ENCODE measurements at places on chromosomes 11 and 22. TPM values are rescaled to one million over a fixed set of nuclear protein-coding genes. Genes with fewer than 3 reads are reported as not detected.

MYBPC3 gene
- total RNA-seq: 0.11 TPM

CD248 gene
- total RNA-seq: 80.3 TPM

DNA sequence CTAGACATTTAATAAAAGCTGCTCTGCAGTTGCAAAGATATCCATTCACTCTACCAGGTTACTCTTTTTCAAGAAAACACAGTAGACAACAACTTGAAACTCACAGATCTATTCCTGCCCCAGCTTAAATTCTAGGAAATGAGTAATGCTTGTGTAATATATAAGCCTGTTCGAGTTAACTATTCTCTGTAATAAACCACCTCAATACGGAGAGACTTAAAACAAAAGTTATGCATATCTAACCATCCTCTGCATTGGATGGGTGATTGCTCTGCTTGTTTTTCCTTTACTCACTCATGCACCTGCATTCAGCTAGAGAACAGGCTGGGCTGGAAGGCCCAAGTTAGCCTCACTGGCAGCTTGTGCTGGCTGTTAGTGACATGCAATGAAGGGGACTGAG, 13.3 kb downstream of the LRRC4C start:
- no peak overlapping the region for H3K27ac ChIP-seq
- no peak overlapping the region for H3K4me3 ChIP-seq
- DNase-seq: no peak
- H3K27me3 ChIP-seq: no peaks in the 10 kb centered on the region
- H3K36me3 ChIP-seq: no peaks in the 10 kb centered on the region

DNA sequence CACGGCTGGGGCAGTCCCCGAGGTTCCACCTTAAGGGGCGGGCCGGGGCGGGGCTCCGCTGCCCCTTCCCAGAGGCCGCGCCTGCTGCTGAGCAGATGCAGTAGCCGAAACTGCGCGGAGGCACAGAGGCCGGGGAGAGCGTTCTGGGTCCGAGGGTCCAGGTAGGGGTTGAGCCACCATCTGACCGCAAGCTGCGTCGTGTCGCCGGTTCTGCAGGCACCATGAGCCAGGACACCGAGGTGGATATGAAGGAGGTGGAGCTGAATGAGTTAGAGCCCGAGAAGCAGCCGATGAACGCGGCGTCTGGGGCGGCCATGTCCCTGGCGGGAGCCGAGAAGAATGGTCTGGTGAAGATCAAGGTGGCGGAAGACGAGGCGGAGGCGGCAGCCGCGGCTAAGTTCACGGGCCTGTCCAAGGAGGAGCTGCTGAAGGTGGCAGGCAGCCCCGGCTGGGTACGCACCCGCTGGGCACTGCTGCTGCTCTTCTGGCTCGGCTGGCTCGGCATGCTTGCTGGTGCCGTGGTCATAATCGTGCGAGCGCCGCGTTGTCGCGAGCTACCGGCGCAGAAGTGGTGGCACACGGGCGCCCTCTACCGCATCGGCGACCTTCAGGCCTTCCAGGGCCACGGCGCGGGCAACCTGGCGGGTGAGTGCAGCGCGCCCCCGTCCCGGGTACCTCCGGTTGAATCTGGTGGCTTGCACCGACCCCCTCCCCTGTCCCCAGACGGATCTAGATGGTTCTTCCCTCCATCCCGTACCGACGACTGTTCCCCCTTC, at the start of gene SLC3A2:
TSS of gene SLC3A2 (plus strand) at position 94 of the 776 bp plus-strand sequence. CDS start at position 222, 128 bp downstream.
- H3K4me3 ChIP-seq: peak within 1 kb of the TSS; percentile 100
- peak within 1 kb of the TSS; percentile 100 for H3K27ac ChIP-seq
- H3K36me3 ChIP-seq: peaks cover 42% of the 10 kb centered on the region
- no peaks in the 10 kb centered on the region for H3K27me3 ChIP-seq
- H3K4me1 ChIP-seq: peaks cover 40% of the 10 kb centered on the region
- DNase-seq: peak; percentile 93

GRCh38 chr11:38411149-38411548, 1813.1 kb upstream of the RAG2 start:
- H3K27me3 ChIP-seq: no peaks in the 10 kb centered on the region
- H3K27ac ChIP-seq: no peak overlapping the region
- no peak overlapping the region for H3K4me3 ChIP-seq
- H3K36me3 ChIP-seq: no peaks in the 10 kb centered on the region

All from activated naive CD8-positive, alpha-beta T cell treated with anti-CD3 and anti-CD28 coated beads, Interleukin-2, amount 10 ng/mL, durations not matched to agents 7 days and 5 days (primary cell).